ENCODE measurements at places on chromosomes 11 and 22. TPM values are rescaled to one million over a fixed set of nuclear protein-coding genes. Genes with fewer than 3 reads are reported as not detected.

THY1 gene
- total RNA-seq, result 14.0 TPM

DNA sequence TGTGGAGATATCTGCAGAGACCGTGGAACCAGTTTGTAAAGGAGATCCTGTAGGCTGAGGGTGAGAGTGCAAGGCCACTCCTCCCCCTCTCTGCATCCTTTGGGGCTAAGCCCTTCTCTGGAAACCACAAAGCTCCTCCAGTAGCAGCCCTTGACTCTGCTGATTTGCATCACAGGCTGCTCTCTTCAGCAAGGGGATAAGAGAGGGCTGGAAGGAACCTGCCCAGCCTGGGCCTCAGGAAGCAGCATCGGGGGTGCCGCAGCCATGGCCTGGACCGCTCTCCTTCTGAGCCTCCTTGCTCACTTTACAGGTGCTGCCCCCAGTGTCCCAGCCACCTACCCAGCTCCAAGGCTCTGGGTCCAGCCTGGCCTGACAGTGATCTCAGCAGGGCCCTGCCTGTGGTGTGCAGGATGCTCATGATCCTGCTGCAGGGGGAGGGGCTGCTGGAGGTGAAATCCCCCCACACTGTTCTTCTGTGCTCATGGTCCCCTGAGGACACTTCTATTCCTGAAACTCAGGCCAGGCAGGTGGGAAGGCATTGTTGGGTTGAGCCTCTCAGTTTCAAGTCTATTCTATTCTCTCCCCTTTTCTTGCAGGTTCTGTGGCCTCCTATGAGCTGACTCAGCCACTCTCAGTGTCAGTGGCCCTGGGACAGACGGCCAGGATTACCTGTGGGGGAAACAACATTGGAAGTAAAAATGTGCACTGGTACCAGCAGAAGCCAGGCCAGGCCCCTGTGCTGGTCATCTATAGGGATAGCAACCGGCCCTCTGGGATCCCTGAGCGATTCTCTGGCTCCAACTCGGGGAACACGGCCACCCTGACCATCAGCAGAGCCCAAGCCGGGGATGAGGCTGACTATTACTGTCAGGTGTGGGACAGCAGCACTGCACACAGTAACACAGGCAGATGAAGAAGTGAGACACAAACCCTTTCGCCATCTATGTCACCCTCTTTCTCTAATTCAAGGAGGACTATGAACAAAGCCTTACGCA, 68.5 kb upstream of the IGLL5 start:
- no peak for DNase-seq

- DNase-seq, result no peak
Observed at GRCh38 chr11:92628401-92629292, 340.8 kb upstream of the MTNR1B start.

DNA sequence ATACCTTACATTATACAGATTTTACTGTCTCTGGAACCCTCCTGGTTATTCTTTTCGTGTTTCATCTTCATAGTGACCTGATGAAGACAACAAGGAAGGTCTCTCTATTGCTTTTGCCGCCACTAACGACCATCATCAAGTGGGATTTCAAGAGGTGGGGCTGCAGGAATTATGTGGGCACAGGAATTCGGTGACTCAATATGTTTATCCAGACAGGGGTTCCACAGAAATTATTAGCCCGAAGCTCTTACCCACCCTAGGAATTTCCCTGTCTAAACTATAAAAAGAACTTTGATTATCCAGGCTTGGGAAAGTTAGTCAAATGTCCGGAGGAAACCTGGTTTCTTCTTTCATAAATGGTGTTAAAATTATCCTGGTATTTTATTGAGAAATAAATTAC, 566.8 kb upstream of the TENM4 start:
- no peak for DNase-seq

SPCS2 gene
- 139 TPM for total RNA-seq

DRD2 gene
- 1.0 TPM for total RNA-seq

DNA sequence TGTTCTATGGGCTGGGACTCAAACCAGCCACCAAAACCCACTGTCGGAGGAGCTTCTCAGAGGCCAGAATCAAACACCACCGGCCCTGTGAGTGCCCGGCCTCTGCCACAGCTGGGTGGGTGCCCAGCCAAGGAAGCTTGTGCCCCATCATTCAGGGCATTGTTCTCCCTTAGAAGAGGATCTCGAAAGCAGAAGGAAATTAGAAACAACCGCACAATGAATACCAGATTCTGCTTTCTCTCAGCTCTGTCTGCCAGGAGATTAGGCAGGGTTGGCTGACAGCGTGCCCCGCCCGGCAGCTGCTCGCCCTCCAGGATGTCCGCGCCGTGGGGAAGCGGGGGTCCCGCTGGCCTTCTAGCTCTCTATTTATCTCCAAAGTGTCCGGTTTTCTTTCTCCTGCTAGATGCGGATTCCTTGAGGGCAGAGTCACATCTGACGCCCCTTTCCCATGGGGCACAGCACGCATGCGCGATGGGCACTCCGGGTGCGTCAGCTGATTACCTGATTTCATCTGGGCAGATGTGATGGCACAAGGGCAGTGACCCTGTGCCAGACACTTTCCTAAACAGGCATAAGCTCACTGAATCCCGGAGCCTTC, 25.5 kb downstream of the SCGB1A1 start:
- peak; percentile 80 for DNase-seq

GRCh38 chr22:29275167-29275566, 7.1 kb downstream of the EWSR1 start:
- DNase-seq, result no peak

MS4A12 gene
- not detected for total RNA-seq

DNA sequence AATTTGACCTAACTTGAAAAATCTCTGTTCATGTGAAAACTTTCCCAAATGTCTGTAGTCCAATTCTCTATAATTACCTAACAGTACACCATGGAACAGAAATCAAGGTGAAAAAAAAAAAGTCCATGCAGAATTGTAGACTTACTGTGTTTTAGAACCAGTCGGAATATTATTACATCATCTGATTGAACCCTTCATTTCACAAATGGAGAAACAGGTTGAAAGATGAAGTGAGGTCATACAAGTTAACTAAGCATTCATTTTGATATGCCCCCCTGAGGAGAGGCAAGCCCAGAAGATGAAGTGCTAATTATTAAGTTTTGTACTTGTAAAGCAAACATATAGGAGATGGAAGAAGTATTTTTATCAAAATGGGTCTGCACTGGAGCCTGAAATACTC, 179.4 kb downstream of the WNT11 start:
- no peak for DNase-seq

Data from ovary (tissue), 10 donors.